ENCODE measurements at places on chromosomes 11 and 22.

DNA sequence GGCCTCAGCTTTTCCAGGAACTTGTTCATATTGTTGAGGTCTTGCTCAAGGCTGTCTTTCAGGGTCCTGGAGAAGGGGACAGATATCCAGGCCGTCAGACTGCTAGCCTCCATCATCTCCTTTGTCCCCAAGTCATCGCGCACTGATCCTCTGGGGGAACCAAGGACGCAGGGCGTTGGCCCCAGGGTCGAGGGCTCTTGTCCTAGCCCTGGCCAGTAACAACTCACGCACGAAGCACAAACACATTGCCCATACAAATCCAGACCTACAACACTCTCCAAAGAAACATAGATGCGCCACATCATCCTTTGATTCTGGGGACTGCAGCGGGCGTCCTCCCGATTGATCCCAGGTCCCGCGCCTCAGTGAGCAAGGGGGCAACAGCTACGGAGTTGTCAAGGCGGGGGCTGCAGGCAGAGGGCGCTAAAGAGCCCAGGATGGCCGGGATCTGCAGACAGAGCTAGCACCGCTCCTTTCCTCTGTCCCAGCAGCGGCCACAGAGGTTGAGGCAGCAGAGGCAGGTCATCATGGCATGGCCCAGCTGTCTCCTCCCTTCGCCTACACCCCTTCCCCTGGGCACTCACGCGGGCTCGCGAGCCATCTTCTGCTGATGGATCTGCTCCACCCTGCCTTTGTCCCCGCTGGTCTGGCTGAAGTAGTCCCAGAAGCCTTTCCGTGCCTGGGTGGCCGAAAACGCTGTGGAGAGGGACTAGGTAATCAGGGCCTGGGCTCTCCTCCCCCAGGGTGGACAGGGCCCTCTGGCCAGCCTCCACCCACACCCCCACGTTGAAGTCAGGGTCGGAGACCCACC lies 472 bp downstream of the APOA5 start:
- peak; percentile 92 for DNase-seq

- DNase-seq: peak; percentile 82
Measured at GRCh38 chr11:133927690-133928627, 28.8 kb downstream of the IGSF9B start.

GRCh38 chr11:1829039-1829820 lies 5.6 kb upstream of the SYT8 start:
- no peak for DNase-seq

DNA sequence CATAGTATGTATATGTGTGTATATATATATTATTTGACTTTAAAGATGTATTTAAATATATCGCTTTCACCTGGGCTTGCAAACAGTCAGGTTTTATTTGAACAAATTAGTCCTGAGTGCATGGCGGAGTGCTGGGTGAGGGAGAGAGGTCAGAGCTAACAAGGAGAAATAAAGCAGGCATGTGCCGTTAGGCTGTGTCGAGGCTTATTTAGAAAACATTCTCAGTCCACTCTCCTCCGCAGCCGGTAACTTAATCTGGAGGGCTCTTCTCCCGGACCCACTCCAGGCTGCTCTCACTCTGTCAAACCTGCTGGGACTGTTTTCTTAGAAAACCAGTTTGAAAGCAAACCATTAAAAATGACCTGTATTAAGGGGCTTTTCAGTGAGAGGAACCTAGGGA lies 455.9 kb downstream of the MN1 start:
- no peak for DNase-seq

GRCh38 chr22:37442537-37442936 lies 15.3 kb upstream of the ELFN2 start:
- no peak for DNase-seq
